Iris pigment epithelial cell (primary cell): ENCODE measurements at places on chromosomes 5 and 9.
A peak's percentile ranks its signal among the peaks of the same experiment; 100 is the strongest.

GRCh38 chr5:38453506-38453905 is 102.9 kb downstream of the LIFR start:
- no peak for DNase-seq

GRCh38 chr9:95120781-95121370 is 196.6 kb downstream of the FANCC start:
- DNase-seq: no peak

DNA sequence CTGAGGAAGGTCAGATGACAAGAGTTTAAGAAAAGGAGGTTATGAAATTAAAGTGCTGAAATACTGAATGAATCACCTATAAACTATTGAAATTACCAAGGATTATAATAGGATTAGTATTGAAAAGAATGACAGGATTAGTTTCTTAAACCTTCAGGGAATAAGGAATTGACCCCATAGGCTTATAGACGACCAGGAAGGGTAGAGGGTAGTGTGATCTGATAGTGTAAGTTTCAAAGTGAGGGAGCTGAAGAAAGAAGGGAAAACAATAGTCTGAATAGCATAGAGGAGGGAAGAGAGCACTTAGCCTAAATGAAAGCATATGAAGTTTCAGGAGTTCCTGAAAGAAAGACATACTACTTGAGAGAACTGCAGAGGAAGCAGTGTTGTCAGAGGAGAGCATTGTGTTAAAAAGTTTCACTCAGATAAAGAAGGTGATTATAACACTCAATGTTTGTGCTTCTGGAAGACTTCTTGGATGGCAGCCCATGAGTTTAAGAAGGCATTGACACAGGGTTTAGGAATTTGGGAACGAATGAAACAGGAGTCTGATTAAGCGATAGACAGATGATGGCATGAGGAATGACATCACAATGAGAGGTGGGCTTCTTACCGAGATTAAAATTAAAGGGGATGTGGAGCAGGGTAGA is 557.9 kb upstream of the GRAMD2B start:
- peak; percentile 30 for DNase-seq

- no peak for DNase-seq
These were observed 17.2 kb upstream of the TPM2 start for GRCh38 chr9:35706951-35707350.

- no peak for DNase-seq
These were observed 535 bp downstream of the RFX3 start for GRCh38 chr9:3525096-3525835.

DNA sequence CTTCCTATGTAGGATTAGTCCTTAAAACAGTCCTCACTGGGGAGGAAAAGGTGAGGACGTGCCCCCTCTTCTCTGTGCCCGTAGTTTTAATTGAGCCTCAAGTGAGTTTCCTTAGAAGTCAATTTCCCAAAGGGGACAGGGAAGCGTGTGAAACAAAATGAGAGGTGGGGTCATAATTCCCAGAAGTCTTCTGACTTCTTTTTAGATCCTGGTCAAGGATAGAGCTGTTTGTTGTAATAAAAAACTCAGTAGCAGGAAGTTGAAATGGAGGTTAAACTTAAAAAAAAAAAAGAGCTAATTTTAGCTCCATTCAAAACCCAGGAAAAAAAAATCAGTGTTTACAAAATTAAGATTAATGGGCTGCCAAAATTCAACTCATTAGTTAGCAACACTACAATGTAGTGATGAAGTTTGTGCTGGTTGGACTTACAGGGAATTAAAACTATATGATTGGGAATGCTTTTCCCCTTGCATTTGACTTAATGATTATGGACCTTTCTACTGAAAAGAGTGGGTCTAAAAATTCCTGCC is 158.3 kb upstream of the MEF2C start:
- DNase-seq: no peak

DNA sequence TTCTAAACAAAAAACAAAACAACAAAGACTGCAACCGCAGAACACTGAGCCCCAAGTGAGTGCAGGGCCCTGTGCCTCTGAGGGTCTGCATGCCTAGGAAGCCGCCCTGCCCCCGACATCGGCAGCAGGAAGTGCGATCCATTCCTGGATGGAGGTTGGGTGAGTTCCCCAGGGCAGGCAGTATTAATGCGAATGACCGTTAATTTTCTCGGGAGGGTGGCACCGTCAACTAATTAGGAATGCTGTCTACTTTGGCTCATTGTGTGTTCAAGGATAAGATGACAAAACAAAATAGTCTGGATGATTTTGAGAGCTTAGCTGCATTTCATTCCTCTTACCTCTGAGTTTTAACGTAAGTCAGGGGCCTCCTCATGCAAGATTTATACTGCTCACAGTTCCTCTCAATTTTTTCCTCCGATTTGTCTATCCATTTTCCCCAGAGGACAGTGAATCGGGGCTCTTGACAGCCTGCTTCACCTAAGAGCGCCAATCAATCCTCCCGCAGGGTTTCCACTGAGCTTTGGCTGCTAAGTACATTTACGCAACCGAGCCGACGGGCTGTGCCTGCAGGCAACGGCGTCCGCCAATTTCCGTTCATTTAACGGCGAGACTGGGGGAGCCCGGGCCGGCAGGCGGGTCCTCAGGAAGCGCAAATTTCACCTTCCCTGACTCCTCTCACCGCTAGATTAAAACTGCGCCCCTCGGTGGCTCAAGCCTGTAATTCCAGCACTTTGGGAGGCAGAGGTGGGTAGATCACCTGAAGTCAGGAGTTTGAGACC is 2.9 kb upstream of the NXNL2 start:
- DNase-seq: peak; percentile 86

GRCh38 chr5:139848508-139849100 is 53.0 kb downstream of the PSD2 start:
- DNase-seq: no peak

- DNase-seq: peak; percentile 11
These were observed 24.3 kb upstream of the NEURL1B start for GRCh38 chr5:172616730-172617129.

GRCh38 chr5:143229426-143229895 is 174.0 kb downstream of the NR3C1 start:
- DNase-seq: no peak

- peak; percentile 74 for DNase-seq
These were observed 36.2 kb upstream of the ANKRD55 start for GRCh38 chr5:56269216-56269927.

DNA sequence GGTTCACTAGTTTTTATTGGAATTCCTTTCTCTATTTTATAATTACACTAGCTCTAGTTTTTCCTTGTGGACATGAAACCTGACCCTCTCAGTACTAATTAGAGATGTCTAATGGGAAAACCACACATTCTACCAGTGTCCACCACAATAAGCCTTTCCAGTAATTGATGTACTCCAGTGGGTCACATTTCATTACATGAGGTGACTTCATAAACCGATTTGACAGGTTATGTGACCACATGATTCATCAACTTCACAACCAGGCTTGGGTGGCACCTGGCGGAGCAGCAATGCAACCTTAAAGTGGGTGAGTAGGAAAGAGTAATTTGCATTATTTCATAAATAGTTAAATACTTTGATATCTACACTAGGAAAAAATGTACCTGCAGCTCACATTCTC is 284.2 kb upstream of the ADAMTS16 start:
- DNase-seq: no peak

DNA sequence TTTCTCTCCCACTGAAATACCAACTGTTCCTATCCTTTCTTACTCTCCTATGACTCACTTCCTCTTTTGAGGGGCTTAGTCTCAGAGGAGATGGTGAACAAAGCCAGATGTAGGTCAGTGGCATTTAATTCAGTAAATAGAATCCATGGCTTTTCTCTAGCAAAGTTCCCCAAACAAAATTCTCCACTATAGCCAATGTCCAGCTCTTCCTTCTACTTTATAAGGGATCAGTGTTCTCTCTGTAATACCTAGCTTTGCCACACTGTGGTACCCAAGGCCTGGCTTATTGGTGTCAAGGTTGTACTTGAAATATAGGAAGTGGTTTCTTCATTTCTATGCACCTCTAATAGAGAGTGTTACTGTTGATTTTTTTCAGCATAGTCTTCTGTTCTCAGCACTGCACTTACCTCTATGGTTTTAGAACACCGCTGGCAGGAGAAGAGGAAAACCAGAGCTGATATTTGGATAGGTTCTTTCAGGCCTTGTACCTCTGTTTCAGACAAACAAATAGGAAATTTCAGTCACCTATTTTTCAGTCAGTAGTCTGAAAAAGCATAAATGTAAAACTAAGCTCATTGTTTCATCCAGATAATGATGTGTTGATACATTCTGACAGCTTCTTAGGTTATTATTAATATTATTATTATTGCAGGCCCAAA is 40.6 kb upstream of the ITGA2 start:
- DNase-seq: peak; percentile 86

- DNase-seq: no peak
These were observed 29.1 kb downstream of the TRIO start for GRCh38 chr5:14172149-14172795.

GRCh38 chr5:160119905-160120266 is 636 bp upstream of the PWWP2A start:
- DNase-seq: no peak

- peak; percentile 53 for DNase-seq
These were observed 123.2 kb downstream of the MYO10 start for GRCh38 chr5:16812911-16813310.

- DNase-seq: no peak
These were observed 452.7 kb upstream of the KLF4 start for GRCh38 chr9:107942291-107942690.

- DNase-seq: no peak
These were observed 198.3 kb downstream of the SREK1 start for GRCh38 chr5:66342341-66342880.

GRCh38 chr9:81559709-81560108 is 129.6 kb downstream of the TLE1 start:
- peak; percentile 97 for DNase-seq

DNA sequence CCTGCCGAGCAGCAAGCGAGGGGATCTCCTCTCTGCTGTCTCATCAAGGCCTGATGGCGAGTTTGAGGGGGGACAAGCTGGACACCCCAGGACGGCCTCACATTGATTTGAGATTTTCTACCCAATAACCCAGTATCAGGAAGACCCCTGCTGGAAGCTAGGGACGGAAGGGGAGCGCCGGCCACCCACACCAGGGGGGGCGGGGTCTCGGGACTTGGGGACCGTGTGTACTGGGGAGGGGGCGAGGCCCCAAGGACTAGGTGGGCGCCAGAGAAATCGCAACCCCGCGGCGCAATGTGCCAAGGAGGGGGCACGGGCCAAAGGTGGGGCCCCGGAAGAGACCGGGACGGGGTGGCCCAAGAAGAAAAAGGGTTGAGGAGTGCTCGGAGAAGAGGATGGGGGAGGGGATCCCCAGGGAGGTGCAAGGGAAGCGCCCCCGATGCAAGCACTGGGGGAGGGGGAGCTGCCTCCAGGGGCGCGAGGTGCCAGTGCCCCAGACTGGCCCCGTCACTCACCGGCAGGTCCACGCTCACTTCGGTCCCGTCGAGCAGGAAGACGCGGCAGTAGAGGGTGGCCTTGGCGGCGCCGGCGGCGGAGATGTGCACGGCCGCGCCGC is 1.1 kb downstream of the EPB41L4B start:
- DNase-seq: no peak

- DNase-seq: no peak
These were observed 32.2 kb upstream of the BRD3 start for GRCh38 chr9:134100040-134100439.

- peak; percentile 74 for DNase-seq
These were observed 592.2 kb downstream of the ANXA1 start for GRCh38 chr9:73743826-73744225.

- DNase-seq: peak; percentile 24
These were observed 78.3 kb downstream of the LMNB1 start for GRCh38 chr5:126855266-126855665.

DNA sequence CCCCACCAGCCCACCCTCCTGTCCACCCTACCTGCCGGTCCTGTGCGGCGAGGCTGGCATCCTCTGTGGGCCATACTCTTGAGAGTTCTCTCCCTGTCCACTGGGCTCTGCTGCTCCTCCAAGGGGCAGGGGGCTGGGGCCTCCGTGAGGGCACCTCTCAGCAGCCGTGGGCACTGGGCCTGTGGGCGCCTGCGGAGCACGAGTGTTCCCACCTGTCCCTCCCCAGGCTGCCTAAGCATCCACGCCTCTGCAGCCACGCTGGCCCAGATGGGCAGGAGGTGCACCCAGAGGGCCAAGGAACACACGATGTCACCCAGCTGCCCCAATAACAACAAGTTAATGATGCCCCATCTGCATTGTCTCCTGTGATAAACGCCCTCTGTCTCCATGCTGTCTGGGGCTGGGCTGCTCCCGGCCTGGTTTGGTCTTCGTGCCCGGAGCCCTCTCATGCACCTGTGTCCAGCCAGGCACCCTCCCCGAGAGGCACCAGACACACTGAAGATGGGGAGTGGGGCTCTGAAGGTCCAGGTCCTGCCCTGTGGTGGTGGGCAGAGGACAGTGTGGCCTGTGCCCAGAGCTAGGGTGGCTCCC is 114.5 kb downstream of the RXRA start:
- DNase-seq: no peak

- DNase-seq: no peak
These were observed 154.1 kb upstream of the CD180 start for GRCh38 chr5:67350618-67351201.

- DNase-seq: no peak
These were observed 260.0 kb downstream of the AUH start for GRCh38 chr9:91101611-91102168.

DNA sequence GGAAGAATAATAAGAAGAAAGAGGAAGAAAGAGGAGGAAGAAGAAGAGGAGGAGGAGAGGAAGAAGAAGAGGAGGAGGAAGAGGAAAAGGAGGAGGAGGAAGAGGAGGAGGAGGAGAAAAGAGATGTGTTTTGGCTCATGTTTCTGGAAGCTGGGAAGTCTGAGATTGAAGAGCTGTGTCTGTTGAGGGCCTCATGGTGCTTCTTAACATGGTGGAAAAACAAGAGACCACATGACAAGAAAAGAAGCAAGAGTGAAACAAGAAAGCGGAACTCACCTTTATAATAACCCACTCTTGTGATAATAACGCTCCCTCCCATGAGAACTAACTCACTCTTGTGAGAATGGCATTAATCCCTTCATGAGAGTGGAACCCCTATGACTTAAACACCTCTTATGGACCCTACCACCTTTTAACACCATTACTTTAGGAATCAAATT is 36.1 kb upstream of the RANBP6 start:
- DNase-seq: no peak

- DNase-seq: no peak
These were observed 16.4 kb downstream of the SRD5A1 start for GRCh38 chr5:6649681-6650080.

DNA sequence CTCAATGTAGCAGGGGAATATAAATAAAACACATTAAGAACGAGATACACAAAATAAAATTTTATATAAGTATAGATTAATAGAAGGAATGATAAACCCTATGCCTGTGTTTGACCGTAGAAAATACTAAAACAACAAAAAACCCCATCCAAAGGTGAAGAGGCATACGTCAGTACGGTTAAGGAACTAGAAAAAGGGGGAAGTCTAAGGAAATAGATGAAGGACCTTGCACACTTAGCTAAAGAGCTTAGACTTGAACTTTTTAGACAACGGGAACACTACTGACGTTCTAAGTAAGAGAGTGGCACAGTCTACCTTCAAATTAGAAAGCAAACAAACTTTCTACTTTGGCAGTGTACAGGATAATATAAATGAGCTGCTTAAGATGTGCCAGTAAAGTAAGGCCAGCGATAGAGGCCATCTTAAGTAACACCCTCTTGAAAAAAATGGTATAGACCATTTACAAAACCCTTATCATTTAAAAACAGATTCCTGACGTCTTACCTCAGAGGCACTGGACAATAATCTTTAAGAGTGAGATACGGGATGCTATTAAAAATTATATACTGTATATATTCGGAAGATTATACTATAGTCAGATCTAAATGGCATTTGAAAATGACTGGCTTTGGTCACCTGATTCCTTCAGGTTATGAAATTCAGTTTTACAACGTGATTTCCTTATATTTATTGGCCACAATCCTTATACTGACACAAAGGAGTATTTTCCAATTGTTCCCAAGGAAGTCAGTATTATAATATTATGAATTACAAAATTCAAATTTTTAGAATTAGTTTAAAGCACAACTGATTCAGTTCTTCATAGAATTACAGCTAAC is 8.5 kb downstream of the PANK3 start:
- no peak for DNase-seq
